ENCODE measurements at places on chromosomes 1 and 21.

DNA sequence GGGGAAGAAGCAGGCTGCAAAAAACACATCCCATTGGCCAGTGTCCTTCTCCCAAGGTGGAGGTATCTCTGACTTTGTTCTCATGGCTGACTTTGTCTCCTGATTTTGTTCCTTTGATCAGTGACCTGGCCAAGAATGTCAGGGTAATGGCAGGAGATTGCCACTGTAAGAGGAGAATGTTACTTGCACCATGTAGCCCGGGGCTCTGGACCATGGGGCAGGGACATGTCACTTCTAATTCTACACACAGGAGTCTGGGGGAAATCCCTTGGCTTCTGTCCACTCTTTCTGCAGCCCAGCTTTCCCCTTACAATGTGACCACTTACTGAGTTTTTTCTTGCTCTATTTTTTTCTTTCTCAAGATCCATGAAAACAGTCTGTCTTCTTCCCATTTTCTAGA lies 87.7 kb upstream of the LRRN2 start:
- DNase-seq: no peak

DNA sequence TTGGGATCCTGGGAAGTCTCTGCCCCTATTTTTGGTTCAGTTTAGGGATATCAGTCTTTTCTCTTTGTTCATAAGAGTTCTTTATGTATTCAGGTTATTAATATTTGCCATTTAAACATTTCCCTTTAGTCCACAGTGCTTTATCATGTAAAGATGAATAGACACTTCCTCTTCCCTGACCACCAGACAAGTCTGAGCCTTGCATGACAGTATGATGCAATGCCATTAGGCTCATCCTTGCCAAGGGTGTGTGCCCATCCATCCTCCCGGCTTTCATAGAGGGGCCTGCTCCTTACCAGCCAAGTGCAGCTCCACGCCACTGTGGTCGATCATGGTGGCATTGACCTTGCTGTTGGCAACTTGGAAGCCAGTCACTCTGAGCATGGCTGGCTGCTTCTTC lies 52.1 kb downstream of the ZSCAN20 start:
- DNase-seq: no peak

DNA sequence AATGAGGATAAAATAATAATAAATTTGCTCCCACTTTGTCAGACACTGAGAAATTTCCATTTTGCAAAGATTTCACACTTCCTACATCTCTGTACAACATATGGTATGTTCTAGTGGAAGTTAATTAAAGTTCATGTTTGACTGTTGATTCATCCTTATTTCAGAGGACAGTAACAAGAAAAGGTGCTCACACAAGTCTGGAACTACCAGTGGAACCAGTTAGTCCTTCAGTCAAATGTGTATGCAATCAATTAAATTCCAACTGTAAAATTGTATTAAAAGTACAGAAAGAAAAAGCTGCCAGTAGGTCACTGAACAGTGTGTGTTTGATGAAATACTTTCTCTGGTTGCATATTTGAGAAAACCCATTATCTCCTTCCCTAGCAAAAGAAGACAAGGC lies 496.0 kb upstream of the PKN2 start:
- DNase-seq: no peak

DNA sequence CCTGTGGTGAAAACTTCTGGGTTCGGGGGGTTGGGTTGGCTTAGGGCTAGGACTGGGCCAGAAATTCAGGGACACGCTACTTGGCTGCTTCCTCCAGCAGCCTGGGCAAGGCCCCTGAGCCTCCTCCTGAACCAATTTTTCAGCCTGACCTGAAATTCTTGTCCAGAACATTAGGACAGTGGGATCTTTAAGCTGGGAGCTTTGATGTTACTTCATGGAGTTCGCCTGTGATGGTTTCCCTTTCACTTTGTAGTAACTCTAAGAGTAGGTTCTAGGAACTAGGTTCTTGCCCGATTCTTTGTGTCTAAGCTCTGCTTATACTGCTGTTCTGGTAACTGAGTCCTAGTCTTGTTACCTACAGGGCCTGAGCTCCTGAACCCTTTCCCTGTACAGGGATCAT lies 75.3 kb downstream of the S1PR1 start:
- no peak for DNase-seq

GRCh38 chr1:48878191-48878940 lies 101.7 kb upstream of the BEND5 start:
- DNase-seq: no peak

- no peak for DNase-seq
Observed at GRCh38 chr1:114122941-114123618, 30.6 kb downstream of the SYT6 start.

GRCh38 chr1:62237950-62238374 lies 43.3 kb downstream of the L1TD1 start:
- no peak for DNase-seq

DNA sequence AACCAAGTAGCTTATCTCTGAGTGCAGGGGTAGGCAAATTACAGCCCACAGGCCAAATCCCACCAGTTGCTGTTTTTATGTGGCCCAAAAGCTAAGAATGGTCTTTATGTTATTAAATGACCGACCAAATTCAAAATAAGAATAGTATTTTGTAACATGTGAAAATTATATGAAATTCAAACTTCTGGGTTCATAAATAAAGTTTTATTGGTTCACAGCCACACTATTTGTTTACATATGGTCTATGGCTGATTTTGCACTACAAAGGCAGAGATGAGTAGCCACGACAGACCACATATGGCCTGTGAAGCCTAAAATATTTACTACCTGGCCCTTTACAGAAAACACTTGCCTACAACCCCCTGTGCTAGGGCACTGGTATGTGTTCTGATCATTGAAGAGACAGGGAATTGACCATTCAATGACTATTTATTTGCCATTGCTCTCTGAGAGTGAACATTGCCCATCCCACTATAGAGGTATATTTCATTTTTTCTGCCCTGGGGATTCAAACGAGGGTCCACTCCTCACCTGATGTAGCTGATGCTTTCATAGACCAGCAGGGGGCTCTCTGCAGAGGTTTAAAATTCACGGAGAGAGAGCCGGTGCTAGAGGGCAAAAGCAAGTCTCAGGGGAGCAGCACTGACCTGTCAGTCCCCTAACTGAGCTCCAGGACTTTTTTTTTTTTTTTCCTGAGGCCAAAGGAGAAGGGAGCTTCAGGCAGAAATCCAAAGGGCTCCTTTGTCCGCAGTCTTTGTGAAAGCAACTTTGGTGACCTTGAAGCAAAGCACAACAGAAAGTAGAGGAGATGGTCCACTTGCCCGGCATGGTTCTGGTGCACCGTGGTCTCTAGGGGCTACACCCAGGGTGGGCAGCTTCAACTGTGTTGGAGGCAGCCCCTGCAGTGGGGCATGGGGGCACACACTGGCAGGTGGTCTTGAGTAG lies 7.3 kb upstream of the GNL2 start:
- DNase-seq: no peak

DNA sequence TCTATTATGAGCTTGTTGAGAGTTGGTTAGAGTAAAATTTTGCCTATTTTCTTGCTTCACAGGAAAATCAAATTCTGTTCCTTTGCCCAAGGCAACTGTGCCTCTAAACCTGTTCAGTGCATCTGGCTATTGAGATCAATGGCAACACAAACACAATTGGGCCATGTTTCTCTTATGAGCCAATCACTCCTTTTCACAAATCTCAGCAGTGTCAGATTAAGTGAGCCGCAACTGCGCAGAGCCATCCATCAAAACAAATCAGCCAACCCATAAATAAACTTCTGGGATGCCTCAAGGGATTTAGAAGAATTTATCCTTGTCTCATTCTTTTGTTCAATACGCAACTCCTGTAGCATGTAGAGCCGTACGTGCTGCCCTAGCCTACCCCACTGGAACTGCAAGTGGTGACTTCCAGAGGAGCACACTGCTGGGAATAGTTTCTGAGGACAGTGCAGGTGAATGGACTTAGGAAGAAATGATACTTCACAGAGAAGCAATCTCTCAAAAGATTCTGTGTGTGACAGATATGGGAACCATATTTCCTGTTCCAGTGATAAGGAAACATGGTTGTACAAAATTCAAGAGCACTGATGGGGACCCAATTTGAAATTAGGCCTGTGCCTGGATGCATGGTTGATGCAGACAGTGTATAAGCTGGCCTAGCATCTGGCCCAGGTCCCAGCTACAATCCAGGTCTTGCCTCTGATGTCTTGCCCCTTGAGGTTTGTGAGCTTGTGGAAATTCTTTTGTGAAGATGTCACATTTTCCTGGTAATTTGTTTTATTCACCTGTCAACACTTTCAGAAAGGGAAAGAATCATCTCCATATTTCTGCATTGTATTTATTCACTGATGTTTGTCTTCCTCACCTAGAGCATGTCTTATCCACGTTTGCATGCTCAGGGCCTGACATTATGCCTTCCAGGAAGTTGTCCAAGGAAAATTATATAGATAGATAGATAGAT lies 166.2 kb downstream of the URB2 start:
- DNase-seq: no peak

DNA sequence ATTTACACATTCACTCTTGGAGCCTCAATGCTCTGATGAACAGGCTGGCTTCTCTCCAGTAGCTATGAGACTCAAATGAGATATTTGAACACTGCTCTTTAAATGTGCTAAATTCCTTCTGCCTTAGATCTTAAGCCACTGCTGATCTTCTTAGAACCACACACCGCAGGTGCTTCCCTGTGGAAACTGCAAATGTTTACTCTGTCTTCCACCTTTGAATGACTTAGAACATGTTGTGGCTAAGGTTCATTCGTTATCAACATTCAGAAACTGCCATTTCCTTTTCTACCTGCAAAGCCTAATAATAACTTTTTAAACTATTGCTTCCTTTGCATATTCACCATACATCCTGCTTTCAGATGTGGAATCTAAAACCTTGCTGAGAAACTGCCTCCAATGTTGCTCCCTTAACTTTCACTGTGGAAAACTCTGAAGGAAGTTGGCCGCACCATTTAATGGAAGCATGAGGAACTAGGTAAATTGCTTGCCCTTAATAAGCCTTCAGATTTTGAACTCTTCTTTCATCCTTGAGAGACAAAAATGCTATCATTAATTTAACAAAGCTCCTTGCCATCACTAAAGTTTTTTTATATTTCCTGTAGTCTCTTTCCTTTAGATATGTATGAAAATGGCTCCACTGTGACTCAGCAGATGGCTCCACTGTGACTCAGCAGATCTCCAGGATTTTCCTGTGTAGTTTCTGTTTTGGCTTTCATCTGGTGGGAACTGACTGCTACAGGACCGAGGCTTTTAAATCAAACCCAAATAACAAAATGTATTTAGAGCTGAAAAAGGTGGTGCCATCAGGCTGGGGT lies 143.8 kb downstream of the TNFSF18 start:
- no peak for DNase-seq

GRCh38 chr1:232627171-232627570 lies 2.8 kb downstream of the SIPA1L2 start:
- DNase-seq: no peak

DNA sequence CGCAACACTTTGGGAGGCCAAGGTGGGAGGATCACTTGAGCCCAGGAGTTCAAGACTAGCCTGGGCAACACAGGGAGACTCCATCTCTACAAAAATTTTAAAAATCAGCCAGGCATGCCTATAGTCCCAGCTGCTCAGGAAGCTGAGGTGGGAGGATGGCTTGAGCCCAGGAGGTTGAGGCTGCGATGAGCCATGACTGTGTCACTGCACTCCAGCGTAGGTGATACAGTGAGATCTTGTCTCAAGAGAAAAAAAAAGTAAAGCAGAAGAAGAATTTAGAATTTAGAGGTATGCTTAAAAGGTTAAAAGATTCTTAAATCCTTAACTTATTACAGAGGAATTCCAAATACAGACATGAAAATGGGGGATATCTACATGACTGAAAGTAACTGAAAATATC lies 79.5 kb downstream of the SMYD3 start:
- DNase-seq: no peak

DNA sequence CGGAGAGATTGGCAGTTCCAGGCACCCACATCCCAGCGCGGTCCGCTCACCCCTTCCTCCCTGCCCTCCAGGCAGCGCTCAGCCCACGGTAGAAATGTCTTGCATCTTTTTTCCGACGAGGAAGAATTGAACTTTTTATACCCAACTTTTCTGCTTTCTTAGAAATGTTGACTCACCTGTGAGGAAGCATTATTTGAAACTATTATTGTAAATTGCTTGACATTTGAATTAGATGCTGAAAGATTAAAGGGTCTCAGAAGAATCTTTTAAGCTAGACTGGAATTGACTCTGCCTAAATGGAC lies 912 bp upstream of the SIPA1L2 start:
- DNase-seq: no peak

All from NCI-H1417 treated with DMSO at 0.1 percent for 48 hours (cell line).